ENCODE measurements at places on chromosomes 3 and 15. TPM values are rescaled to one million over a fixed set of nuclear protein-coding genes. Genes with fewer than 3 reads are reported as not detected.

The GP5 gene
- total RNA-seq = not detected

The TNFSF10 gene
- total RNA-seq = 56.7 TPM

The MTHFS gene
- 4.3 TPM for total RNA-seq

The MINAR1 gene
- total RNA-seq = 0.60 TPM

The GOLGA6L4 gene
- total RNA-seq = 0.87 TPM

The HGD gene
- 1.7 TPM for total RNA-seq

The FANCD2OS gene
- not detected for total RNA-seq

The SHC4 gene
- 1.6 TPM for total RNA-seq

The CCDC39 gene
- not detected for total RNA-seq

The CPNE9 gene
- 3.4 TPM for total RNA-seq

The NR1D2 gene
- 44.1 TPM for total RNA-seq

The CDC25A gene
- total RNA-seq = 6.8 TPM

The HHLA2 gene
- not detected for total RNA-seq

The ISLR gene
- 21.1 TPM for total RNA-seq

The RAB6B gene
- 1.3 TPM for total RNA-seq

The AQP9 gene
- total RNA-seq = 22.4 TPM

The PXYLP1 gene
- total RNA-seq = 10.7 TPM

The H1-8 gene
- total RNA-seq = not detected

The WDR76 gene
- 5.8 TPM for total RNA-seq

The ST3GAL6 gene
- 23.0 TPM for total RNA-seq

The SEMA6D gene
- total RNA-seq = 17.6 TPM

The OIP5 gene
- total RNA-seq = 5.5 TPM

The ITIH3 gene
- 5.6 TPM for total RNA-seq

GRCh38 chr3:150367757-150368156 lies 40.3 kb upstream of the TSC22D2 start:
- no peak for DNase-seq

DNA sequence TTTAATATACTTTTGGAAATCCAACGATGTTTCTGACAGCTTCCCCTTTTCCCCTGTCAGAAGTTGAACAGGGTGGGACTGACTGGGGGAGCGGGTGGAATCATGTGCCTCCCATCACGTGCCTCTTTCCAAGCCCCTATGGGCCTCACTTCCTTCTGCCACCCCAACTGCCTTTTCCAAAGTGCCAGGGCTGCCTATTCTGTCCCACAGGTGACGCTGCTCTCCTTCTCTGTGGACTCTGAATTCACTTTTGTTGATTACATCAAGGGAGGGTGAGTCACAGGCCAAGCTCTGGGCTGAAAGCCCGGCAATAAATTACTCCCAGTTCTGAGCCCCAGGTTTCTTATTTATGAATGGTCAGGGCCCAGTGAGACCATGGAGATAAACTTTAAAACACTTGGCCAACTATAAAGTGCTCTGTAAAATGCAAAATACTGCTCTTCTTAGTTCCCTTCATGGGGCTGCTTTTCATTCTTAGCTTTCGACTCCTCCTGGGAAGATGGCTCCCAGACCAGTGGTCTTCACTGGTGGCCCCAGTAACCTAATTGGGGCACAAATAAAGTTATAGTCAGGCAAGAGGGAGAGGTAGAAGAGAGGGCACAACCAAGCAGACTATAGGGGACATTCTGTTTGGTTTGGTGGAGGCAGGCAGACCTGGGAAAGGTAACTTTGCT lies 12.3 kb downstream of the CPNE9 start:
- peak; percentile 86 for DNase-seq

DNA sequence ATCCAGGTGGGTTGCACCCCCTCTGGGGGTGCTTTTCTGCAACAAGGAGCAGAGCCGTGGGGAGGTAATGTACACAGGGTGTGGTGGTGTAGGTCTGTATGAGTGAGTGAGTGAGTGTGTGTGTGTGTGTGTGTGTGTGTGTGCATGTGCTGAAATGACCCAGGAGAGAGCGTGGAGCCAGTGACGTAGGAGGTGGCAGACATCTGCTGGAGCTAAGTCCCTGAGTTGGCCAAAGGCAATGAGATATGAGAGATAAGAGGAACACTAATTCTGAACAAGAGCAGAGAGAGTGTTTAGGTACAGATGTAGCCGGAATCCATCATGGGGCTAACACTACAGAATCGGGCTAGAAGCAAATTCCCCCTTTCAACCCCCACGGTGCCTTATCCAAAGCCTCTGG lies 27.6 kb downstream of the BDH1 start:
- no peak for DNase-seq

DNA sequence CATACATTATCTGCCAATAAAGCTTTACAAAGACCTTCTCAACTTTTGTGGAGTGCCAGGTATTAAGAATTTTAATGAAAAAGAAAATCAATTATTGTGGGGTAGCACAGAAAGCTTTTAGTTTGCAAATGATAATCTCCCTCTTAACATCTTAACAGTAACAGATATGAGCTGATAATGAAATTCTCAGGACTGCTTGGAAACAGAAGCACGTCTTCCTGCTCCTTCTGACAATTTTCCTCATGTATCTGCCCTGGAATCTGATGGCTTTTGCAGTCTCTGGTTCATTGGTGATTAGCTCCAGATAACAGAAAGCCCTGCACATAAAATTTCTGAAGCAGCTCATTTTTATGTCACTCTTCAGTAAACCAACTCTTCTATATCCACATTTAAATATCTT lies 432.4 kb upstream of the PDZRN3 start:
- DNase-seq = no peak

DNA sequence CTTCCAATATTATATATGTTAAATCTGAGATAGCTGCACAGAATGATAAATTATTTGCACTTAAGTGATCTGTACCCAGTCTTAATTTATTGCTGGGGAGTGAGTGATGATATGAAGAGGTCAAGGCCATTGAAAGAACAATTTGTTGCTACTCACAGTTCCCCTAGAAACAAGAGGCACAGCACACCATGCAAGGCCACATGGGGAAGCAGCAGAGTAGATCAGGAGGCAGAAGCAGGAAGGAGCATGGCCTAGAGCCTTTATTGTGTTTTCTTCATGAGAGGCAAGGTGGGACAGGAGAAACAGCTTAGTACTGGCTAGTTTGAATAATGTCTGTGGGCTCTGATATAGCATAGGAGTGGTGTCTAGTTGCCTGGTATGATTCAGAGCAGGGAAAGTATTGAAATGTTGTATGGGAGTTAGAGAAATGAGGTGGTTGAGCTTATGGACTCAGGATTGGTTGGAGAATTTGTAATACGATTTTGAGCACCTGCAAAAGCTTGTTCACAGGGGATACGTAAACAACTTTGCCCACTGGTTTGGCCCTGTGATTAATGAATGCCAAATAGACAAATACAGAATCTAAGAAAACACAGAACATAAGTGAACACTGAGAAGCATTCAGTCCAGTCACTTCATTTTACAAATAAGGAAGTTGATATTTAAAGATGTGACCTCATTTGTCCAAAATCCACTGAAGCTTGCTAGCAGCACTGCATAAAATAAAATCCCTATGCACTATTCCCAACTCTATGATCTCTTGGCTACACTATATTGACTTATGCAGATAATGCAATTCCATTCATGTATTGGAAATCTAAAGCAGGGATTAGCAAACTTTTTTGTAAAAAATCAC lies 71.7 kb downstream of the TMCO5A start:
- DNase-seq = no peak

- DNase-seq = no peak
These were observed 153.8 kb downstream of the SEMA6D start for GRCh38 chr15:47870956-47871625.

GRCh38 chr15:76752549-76752948 lies 152.6 kb downstream of the SCAPER start:
- no peak for DNase-seq

DNA sequence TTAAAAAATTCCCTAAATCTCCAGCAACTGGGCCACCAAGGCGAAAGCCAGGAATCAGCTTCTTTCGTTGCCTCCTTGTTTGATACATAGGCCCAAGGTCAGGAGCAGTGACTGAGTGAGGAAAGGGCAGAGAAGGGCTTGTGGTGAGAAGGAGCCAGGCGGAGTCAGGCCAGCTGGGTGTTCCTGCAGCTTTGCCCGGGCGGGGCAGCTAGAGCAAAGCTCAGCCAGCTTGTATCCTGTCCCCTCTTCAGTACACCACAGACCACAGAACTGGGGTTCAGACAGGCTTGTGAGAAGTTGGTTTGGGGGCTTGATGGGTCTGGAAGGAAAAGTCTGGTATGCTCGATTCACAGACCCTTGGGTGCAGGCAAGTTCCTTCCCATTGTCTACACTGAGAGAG lies 52.6 kb downstream of the CCK start:
- no peak for DNase-seq

DNA sequence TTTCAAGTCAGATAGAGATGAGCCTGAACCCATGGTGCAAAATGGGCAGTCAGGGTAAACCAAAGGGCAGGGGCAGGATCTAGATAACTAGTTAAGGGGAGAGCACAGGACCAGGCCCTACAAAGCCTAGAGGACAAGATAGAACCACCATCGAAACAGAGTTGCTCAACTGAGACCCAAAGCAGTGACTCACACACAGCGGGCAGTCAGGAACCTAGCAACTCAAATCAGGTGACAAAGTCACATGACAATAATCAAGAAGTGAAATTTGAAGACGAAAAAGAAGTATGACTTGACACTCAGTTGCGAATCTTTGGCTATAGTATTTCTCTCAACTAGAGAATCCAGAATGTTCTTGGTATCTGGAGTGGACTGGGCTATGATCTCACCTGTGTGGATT lies 136.0 kb upstream of the PTPRG start:
- no peak for DNase-seq

DNA sequence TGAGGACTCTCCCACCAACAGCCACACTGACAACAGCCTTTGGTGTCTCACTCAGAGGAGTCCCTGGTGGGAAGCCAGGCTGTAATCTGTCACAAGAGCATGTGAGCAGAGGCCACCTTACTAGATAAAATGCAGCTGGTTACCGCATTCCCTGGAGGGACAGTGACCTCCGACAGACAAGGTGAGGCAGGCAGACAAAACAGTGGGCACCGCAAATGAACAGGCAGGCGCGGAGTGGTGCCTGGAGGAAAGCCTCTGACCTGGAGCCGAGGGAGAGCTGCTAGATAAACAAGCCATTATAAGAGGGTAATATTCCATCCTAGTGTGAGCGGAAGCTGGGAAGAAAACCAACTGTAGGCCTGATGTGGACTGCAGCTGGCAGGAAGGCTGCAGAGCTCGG lies 736.4 kb downstream of the FHIT start:
- DNase-seq = no peak

DNA sequence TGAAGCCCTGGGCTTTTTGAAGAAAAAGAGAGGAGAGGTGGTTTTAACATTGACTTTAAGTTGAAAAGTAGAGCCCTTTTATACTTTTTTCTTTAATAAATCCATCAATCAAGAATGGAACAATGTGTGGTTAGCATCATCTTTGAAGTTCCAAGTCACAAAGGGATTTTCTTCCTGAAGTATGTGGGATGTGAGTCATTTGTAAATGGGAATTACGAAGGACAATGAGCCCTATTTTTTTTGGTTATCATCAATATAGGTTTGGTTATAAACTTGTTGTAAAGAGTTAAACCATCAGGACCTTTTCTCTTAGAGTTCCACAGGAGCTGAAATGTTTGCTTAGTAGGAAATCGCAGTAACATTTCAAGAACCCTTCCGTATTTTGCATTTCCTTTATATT lies 38.3 kb downstream of the PIK3CA start:
- no peak for DNase-seq

- DNase-seq = no peak
These were observed 121.8 kb downstream of the ADAM10 start for GRCh38 chr15:58627701-58628100.

GRCh38 chr3:138941259-138941885 lies 5.6 kb downstream of the FOXL2 start:
- DNase-seq = no peak

GRCh38 chr15:64774629-64775493 lies 528 bp downstream of the RBPMS2 start:
- no peak for DNase-seq

DNA sequence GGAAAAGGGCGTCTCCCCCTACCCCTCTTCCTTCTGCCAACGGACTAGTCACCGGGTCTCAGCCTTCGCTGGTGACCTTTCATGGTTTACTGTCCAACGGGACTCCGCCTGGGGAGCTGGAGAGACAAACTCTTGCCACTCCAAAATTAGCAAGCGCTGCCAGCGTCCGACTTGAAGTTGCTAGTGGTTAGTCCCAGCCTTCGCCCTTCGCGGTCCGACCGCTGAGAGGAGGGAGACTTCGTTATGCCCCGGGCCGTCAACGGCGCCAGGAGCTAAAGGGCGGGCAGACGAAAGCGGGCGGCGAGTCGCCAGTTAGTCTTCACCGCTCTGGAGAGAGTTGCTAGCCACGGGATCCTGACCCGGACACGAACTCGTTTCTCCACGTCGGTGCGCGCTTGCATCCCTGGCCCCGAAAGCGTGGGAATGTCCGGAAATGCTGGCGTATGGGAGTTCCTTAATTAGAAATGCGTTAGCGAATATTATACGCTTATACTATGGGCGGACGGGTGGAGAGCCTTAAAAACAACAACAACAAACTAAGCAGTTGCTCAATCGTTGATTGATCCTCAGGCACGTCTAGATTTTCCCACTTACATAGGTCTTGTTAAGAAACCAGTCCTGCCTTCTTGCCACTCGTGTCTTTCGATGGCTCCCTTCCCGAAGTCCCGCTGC lies 716 bp downstream of the SMC4 start:
- peak; percentile 81 for DNase-seq

GRCh38 chr15:64775551-64776401 lies at the start of gene RBPMS2:
RBPMS2 (minus strand) TSS chr15:64775589; CDS start chr15:64775319, 270 bp downstream.
- DNase-seq = no peak

GRCh38 chr3:88180398-88180999 lies 30.7 kb downstream of the C3orf38 start:
- no peak for DNase-seq

DNA sequence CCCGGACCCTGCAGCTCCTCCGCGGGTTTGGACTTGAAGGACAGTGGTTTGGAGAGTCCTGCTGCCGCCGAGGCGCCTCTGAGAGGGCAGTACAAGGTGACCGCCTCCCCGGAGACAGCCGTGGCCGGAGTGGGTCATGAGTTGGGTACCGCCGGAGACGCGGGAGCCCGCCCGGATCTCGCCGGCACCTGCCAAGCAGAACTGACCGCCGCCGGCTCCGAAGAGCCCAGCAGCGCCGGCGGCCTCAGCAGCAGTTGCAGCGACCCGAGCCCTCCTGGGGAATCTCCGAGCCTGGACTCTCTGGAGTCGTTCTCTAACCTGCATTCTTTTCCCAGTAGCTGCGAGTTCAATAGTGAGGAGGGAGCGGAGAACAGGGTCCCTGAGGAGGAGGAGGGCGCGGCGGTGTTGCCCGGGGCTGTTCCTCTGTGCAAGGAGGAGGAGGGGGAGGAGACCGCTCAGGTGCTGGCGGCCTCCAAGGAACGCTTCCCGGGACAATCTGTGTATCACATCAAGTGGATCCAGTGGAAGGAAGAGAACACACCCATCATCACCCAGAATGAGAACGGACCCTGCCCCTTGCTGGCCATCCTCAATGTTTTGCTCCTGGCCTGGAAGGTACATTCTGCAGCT lies 634 bp downstream of the MINDY2 start:
- DNase-seq = peak; percentile 78

- no peak for DNase-seq
These were observed 124.6 kb downstream of the AKAP13 start for GRCh38 chr15:85504749-85505676.

DNA sequence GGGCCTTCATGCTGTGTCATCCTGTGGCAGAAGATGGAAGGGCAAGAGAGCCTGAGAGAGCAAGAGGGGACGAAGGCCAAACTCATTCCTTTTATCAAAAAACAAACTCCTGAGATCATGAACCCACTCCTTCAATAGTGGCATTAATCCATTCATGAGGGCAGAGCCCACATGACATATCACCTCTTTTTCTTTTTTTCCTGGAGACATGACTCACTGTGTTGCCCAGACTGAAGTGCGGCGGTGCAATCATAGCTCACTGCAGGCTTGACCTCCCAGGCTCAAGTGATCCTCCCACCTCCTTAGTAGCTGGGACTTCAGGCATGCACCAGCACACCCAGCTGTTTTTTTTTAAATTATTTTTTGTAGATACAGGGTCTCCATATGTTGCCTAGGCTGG lies 92.0 kb upstream of the RNU6-1 start:
- no peak for DNase-seq

Data from suprapubic skin (tissue), 4 donors.